ENCODE measurements at places on chromosomes 3 and 15.

GRCh38 chr3:12439161-12439940 is 44.9 kb upstream of the TSEN2 start:
- no peak for DNase-seq

DNA sequence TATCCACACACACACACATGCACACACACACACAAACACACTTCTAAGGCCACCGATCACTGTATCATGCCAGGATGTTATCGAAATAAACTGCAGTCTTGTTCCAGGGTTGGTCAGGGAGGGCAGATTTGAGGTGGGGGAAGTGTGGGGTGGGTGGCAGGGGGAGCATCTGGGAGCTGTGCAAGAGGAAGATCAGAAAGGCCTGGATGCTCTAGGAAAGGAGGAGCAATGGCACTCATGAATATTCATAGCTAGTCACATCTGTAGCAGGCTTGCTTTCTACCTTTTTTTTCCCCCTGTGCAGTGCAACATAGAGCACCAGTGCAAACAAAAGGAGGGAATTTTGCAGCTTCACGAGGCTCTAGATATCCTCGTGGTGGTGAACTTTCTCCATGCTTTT is 84.9 kb downstream of the MEIS2 start:
- no peak for DNase-seq

DNA sequence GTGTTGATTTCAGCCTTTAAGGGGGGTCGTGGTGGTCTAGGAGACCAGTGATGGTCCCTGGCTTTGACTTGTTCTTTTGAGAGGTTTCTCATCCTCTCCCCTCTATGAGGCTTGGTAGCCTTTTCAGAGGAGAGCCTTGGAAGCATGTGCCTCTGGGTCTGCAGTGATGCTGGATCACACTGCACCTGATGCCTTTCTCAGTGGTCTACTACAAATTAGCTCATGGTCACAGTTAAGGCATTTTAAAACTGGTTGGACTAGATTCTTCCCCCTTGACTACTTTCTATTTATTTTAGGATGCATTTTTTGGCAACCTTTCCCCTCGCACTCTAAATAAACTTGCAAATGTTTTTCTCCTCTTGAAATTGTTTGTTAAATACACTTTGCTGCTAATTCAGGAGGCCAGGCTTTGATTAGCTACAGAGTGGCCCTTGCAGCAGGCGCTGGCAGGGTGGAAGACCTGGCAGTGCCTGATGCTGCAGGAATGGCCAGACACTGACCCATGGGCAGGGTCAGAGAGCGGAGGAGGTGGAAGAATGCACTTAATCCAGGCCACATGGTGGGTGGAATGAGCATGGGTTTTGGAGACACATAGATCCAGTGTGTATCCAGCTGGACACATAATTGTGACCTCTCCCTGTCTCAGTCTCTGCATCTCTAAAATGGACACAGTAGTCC is 318.8 kb upstream of the CTDSPL start:
- DNase-seq = no peak

DNA sequence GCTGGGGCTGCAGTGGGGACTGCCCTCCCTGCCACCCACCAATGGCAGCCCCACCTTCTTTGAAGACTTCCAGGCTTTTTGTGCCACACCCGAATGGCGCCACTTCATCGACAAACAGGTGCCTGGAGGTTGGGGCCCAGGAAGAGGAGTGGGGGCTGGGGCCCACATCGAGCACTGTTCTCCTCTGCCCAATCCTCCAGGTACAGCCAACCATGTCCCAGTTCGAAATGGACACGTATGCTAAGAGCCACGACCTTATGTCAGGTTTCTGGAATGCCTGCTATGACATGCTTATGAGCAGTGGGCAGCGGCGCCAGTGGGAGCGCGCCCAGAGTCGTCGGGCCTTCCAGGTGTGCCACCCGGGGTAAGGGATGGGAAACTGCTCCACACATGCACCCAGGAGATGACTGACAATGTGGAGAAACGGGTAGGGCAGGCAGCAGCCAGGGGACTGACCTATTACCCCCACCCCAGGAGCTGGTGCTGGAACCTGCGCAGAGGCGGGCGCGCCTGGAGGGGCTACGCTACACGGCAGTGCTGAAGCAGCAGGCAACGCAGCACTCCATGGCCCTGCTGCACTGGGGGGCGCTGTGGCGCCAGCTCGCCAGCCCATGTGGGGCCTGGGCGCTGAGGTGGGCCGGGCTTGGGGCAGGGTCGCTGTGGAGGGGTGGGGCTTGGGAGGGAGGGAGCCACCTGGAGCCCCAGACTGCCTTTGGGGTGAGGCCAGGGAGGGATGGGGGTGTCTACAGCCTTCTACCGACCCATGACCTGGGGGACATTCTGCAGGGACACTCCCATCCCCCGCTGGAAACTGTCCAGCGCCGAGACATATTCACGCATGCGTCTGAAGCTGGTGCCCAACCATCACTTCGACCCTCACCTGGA is 22.9 kb downstream of the NBEAL2 start:
- no peak for DNase-seq

- no peak for DNase-seq
Measured at GRCh38 chr3:168036619-168037018, 59.1 kb downstream of the GOLIM4 start.

- DNase-seq = no peak
Measured at GRCh38 chr15:47366884-47367283, 350.4 kb upstream of the SEMA6D start.

DNA sequence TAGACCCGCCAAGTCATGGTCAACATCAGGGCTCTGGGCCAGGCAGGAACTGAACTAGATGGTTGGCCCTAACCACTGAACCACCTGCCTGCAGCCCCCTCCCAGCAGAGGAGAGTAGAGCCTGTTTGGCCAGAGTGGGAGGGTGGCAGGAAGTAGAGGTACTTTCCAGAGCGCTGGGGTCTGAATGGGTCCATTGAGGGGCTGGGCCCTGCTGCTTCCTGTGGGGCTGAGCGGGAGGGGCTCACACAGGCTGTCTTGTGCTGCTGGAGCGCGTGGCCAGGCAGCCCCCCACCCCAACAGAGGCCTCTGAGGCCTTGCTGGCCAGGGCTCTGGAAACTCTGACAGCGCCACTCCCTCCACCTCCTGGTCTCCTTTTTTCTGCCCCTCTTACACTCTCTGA is 17.4 kb downstream of the CSPG4 start:
- DNase-seq = no peak

- no peak for DNase-seq
Measured at GRCh38 chr3:153845311-153845710, 275.9 kb upstream of the ARHGEF26 start.

DNA sequence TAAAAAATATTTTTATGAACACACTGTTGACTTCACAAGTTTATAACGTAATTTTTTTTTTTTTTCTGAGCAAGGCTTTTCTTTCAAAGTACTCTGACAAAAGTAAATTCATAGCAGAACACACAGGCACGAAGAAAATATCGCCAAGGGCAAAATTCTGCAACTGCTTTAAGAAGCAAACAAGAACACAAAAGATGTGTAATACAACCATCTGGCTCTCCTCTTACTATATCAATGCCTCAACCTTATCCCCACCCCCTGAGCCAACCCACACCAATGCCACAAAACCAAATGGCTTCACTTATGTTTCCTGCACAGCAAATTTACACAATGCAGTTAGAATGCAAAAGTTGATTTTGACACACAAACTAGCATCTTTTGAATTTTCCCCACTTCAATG is 274.2 kb downstream of the FOXP1 start:
- DNase-seq = no peak

- no peak for DNase-seq
Measured at GRCh38 chr3:183764847-183765731, 60.3 kb downstream of the MAP6D1 start.
